GM12878 (cell line): ENCODE measurements at places on chromosomes 13 and 19. TPM values are rescaled to one million over a fixed set of nuclear protein-coding genes. Genes with fewer than 3 reads are reported as not detected.

HOMER3 gene
- 0.19 and 0.36 TPM in 2 replicates for polyA plus RNA-seq

IGFLR1 gene
- 34.6 and 36.4 TPM in 2 replicates for polyA plus RNA-seq

NANOS2 gene
- not detected in 2 replicates for polyA plus RNA-seq

RASA3 gene
- polyA plus RNA-seq, result 18.6 and 19.2 TPM in 2 replicates

DNA sequence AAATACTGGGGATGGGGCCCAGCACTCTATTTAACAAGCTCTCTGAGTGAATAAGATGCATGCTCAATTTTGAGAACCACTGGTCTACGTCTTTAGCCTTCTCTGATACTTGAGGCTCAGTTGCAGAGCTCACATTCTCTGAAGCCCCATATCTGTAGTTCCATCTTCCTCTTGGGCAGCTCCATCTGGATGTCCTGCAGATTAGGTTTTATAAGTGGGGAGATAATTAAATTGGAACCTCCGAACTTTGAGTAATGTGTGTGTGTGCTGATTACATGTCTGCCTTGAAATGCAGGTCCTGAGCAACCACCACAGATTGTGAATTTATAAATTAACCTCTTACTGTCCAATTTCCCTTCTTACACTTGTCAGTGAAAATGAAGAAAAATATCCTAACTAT, 7.2 kb upstream of the RASL11A start:
- no peaks in the 10 kb centered on the region for H3K27me3 ChIP-seq
- H3K27ac ChIP-seq, result no peak overlapping the region
- peaks cover 5% of the 10 kb centered on the region; the same call in 1 of the 2 replicates for H3K4me1 ChIP-seq
- DNase-seq, result no peak
- peaks cover 3% of the 10 kb centered on the region for H3K36me3 ChIP-seq

DNA sequence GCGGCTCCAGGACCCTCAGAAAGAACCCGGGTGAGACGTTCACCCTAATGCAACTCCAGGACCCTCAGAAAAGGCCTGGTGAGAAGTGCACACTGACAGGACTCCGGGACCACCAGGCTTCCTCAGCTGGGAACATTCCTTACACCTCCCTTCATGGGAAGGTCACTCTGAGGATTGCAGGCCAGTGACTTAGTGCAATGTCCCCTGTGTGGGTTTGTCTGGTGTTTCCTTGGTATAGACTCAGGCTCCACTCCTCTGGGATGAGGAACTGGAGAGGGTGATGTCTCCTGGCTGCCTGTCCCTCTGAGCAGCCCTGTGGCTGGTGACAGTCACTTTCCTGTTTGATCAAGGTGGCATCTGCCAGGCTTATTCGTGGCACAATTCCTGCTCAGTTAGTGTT, 49.7 kb downstream of the TEX29 start:
- no peaks in the 10 kb centered on the region; the same call in 1 of the 2 replicates for H3K27me3 ChIP-seq
- H3K36me3 ChIP-seq, result no peaks in the 10 kb centered on the region
- DNase-seq, result no peak
- no peaks in the 10 kb centered on the region for H3K4me1 ChIP-seq

DNA sequence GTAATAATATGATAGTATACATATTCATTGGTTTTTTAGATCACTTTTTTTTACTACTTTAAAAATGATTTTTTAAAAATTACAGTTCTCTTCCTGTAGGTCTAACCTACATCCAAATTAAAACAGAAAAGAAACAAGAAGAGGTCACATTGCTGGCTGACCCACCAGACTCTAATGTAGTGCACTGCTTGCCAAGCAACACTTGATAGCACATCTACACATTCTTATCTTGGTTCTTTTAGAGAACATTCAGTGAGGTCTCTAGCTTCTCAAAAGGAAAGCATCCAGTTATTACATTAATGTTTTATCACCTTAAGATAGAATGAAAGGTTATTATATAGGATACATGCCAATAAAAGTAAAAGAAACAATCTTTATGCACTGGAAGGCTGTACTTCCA, 35.6 kb downstream of the NDFIP2 start:
- no peaks in the 10 kb centered on the region; the same call in 1 of the 2 replicates for H3K36me3 ChIP-seq
- no peaks in the 10 kb centered on the region for H3K4me1 ChIP-seq
- H3K27ac ChIP-seq, result no peak overlapping the region
- no peak for DNase-seq

DNA sequence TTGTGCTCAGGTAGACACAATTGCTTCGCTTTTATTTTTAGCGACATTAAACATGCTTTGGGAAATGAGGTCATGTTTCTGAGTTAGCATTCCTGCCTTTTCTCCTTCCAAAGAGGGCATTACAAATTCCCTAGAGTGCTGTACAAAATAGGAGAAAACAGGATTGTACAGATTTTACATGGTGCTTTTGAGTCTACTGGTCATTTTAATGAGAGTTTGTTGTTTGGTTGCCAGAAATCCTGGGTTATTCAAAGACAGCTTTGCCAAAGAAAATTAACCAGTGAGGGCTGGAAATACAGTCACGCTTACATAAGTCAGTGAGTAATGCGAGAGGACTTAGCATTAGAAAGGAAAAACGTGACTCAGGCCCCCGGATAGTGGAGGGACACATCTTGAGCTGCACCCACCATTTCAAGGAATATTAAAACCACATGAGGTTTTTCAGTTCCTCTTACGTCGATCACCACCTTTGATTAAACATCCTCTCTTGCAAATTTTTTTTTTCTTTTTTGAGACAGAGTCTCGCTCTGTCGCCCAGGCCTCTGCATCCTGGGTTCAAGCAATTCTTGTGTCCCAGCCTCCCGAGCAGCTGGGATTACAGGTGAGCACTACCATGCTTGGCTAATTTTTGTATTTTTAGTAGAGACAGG, 55.4 kb downstream of the SACS start:
- H3K27me3 ChIP-seq, result no peaks in the 10 kb centered on the region
- no peak overlapping the region for H3K4me3 ChIP-seq
- H3K4me1 ChIP-seq, result peaks cover 29% of the 10 kb centered on the region
- peak; percentile 68 for DNase-seq
- H3K36me3 ChIP-seq, result no peaks in the 10 kb centered on the region
- H3K27ac ChIP-seq, result no peak overlapping the region

- no peak for DNase-seq
- no peak overlapping the region for H3K27ac ChIP-seq
- no peaks in the 10 kb centered on the region; the same call in none of the 2 replicates for H3K27me3 ChIP-seq
- H3K4me1 ChIP-seq, result no peaks in the 10 kb centered on the region
Observed at GRCh38 chr13:45899406-45899805, 47.9 kb upstream of the SIAH3 start.

DNA sequence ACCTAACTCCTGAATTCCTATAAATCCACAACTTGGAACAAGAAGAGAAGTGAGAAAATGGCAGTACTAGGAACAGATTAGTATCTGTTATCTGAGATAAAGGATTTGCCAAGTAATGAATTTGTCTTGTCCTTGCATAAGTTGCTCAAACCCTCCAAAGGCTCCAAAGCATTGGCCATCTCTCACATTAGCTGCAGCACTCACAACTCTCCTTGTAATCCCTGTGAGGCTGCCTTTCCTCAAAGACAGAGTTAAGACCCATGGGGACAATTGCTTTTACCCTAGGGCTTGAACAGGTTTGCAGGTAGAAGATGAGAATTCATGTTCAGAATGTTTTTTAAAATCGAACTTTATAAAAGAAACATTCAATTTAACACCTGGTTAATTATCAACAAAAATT, 1702.2 kb downstream of the EFNB2 start:
- no peak overlapping the region for H3K4me3 ChIP-seq
- no peaks in the 10 kb centered on the region for H3K27me3 ChIP-seq
- no peak for DNase-seq

DNA sequence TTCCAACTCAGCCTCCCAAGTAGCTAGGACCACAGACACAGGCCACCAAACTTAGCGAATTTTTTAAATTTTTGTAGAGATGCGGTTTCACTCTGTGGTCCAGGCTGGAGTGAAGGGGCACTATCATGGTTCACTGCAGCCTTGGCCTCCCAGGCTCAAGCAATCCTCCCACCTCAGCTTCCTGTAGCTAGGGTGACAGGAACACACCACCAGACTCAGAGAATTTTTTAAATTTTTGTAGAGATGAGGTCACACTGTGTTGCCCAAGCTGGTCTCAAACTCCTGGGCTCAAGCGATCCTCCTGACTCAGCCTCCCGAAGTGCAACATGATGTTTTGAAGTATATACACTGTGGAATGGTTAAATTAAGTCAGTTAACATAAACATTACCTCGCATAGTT, 263.6 kb downstream of the OXGR1 start:
- no peak for DNase-seq
- H3K27ac ChIP-seq, result no peak overlapping the region
- no peaks in the 10 kb centered on the region for H3K4me1 ChIP-seq
- H3K4me3 ChIP-seq, result no peak overlapping the region

GRCh38 chr19:49553451-49554271, 25.9 kb downstream of the RCN3 start:
- no peak for DNase-seq
- H3K4me3 ChIP-seq, result no peak overlapping the region
- no peaks in the 10 kb centered on the region for H3K27me3 ChIP-seq
- peaks cover 19% of the 10 kb centered on the region for H3K36me3 ChIP-seq
- no peaks in the 10 kb centered on the region for H3K4me1 ChIP-seq
- H3K27ac ChIP-seq, result no peak overlapping the region

- peaks cover 8% of the 10 kb centered on the region; the same call in 1 of the 2 replicates for H3K36me3 ChIP-seq
- peak; percentile 23 for DNase-seq
- H3K27me3 ChIP-seq, result no peaks in the 10 kb centered on the region
- no peak overlapping the region for H3K27ac ChIP-seq
- H3K4me1 ChIP-seq, result peaks cover 7% of the 10 kb centered on the region; the same call in 1 of the 2 replicates
Observed at GRCh38 chr19:50050406-50051227, 24.8 kb downstream of the ZNF473 start.

DNA sequence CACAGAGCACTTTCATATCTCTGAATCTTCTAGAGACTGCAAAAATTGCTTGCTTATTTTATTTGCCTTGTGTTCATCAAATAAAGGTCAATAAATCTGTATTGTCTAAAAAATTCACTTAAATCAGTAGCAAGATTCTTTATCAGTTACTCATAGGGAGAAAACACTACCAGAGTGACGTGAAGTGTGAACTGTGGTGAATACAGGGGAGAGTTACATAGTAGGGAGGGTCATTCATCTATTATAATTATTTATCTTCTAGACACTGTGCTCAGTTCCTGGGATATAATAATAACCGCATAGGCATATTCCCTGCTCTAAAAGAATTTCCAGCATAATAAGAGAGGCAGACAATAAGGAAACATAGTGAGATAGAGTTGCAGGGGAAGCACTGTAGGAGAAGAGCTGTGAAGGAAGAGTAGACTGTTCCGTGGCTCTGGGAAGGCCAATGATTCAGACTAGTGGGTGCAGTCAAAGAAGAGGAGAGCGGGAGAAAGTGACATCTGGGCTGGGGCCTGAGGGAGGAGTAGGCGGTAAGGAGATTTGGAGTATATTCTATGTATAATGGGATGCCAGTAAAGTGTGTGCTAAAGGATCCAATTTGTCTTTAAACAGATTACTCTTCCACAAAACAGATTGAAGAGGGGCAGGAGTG, 84.0 kb upstream of the TDRD3 start:
- no peak overlapping the region for H3K4me3 ChIP-seq
- H3K27me3 ChIP-seq, result no peaks in the 10 kb centered on the region
- H3K4me1 ChIP-seq, result no peaks in the 10 kb centered on the region
- no peak for DNase-seq
- H3K36me3 ChIP-seq, result no peaks in the 10 kb centered on the region

DNA sequence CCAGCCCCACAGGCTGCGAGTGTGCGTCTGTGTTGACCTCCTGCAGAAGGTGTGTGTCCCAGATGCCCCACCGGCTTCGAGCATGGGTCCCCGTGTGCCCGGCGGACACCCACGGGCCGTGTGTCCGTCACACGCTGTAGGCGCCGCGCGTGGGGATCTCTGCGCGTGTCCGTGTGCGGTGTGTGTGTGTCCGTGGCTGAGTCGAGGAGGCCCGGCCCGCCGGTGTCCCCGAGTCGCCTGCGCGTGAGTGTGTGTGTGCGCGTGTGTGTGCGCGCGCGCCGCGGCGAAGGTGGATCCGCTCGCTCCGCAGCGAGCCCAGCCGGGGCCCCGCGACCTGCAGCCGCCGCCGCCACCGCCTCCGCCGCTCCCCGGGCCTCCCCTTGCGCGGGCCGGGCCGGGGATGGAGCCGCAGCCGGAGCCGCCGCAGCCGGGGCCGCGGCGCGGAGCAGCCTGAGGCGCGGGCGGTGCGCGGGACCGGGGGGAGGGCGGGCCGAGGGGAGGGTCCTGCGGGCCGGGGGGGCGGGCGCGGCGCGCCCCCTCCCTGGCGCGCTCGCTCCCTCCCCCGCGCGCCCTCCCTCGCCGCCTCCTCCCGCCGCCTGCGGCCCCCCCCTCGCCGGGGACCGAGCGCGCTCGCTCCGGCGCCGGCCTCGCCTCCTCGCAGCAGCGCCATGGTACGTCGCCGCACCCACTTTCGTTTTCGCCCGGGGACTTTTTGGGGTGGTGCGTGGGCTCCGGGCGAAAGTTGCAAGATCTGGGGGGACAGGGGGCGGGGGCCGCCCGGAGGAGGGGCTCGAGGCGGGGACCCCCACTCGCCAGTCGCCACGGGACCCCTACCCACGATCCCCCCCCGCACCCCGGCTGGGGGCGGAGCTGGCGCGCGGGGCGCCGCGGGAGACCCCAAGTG, 7.1 kb upstream of the NFIC start:
- no peaks in the 10 kb centered on the region for H3K36me3 ChIP-seq
- H3K4me1 ChIP-seq, result peaks cover 19% of the 10 kb centered on the region
- peak overlapping the region; percentile 39; the same call in 1 of the 2 replicates for H3K27ac ChIP-seq
- H3K4me3 ChIP-seq, result peak overlapping the region; percentile 75
- DNase-seq, result no peak

DNA sequence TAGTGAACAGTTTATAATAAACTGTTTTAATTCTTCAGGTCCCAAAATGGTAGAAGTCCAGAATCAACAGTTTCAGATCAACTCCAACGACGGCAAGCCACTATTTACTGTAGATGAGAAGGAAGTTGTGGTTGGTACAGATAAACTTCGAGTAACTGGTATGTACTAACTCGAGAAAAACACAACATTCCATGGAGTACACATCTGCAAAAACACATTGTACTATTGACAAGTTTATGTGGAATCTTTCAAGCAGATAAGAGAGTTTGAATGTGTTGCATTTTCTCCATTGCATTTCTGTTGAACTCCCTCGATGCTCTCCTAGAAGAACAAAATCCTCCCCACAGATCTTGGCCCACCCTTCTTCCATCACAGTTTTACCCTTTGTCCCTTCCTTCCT, 98.5 kb downstream of the SGCG start:
- DNase-seq, result no peak
- no peaks in the 10 kb centered on the region for H3K36me3 ChIP-seq
- no peak overlapping the region for H3K4me3 ChIP-seq
- no peaks in the 10 kb centered on the region for H3K27me3 ChIP-seq

DNA sequence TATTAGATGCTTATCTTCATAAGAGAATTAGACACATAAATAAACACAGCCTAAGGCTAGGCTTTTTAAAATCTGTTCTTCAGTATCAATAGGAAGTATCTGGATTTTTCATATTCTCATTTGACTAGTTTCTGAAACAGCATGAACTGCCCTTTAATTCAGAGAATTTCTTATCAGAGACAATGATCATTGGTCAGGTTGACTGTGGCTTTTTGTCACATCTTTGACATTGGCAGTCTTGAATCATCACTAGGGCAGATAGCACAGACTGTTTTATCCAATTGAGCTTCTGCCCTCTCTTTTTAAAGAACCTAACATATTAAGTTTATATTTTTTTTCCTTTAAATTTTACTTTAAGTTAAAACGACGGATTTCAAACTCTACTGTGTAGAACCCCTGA, 59.6 kb downstream of the DPY19L3 start:
- H3K4me3 ChIP-seq, result no peak overlapping the region
- H3K27ac ChIP-seq, result no peak overlapping the region
- DNase-seq, result no peak
- no peaks in the 10 kb centered on the region for H3K27me3 ChIP-seq
